ENCODE measurements at places on chromosomes 1 and 21.
A peak's percentile ranks its signal among the peaks of the same experiment; 100 is the strongest.

- no peak for DNase-seq
Observed at GRCh38 chr1:41545996-41546832, 61.7 kb upstream of the EDN2 start.

DNA sequence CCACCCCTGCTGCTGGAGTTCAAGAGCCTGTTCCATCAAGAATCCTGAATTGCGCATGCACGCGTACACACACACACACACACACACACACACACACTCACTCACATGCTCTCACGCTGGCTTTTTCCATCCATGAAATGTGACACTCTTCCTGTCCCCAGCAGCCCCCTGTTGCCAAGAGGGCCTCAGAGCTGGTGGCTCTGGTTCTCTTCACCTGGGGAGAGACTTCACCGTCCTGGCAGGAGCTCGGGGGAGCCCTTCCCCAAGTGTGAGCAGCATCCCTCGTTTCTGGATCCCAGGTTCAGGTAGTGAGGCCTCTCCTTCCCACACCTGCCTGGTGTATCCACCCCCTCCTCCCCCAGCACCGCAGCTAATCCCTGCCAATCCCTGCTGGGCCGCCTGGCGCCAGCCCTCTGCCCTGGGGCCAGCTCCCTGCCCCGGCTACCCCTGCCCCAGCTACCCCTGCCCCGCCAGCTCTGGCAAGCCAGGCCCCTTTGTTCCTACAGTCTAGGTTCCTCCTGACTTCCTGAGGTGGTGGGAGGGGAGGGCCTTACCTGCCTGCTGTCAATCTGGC is 9.9 kb downstream of the PLOD1 start:
- no peak for DNase-seq

DNA sequence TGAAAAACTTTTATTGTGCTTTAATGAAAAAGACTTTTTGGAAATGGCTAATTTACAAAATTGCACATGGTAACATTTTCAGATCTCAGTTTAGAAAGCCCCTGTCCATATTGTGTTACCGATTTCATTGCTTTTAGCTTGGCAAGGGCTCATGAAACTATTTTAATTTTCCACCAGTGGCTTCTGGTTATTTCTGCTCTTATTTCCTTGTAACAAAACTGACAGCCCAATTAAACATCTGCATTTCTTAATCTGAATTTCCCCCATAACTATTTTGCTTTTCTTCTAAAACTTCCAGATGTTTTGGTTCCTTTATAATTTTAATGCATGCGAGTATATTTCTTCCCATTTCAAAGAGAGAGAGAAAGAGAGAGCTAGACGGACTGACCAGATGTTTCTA is 264.8 kb downstream of the PTPRC start:
- DNase-seq, result no peak

DNA sequence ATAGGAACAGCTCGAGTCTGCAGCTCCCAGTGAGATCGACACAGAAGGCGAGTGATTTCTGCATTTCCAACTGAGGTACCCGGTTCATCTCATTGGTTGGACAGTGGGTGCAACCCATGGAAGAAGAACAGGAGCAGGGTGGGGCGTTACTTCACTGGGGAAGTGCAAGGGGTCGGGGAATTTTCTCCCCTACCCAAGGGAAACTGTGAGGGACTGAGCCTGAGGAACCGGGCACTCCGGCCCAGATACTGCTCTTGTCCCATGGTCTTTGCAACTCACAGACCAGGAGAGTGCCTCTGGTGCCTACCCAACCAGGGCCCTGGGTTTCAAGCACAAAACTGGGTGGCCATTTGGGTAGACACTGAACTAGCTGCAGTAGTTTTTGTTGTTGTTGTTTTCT is 307.1 kb downstream of the AMY1C start:
- DNase-seq, result no peak

DNA sequence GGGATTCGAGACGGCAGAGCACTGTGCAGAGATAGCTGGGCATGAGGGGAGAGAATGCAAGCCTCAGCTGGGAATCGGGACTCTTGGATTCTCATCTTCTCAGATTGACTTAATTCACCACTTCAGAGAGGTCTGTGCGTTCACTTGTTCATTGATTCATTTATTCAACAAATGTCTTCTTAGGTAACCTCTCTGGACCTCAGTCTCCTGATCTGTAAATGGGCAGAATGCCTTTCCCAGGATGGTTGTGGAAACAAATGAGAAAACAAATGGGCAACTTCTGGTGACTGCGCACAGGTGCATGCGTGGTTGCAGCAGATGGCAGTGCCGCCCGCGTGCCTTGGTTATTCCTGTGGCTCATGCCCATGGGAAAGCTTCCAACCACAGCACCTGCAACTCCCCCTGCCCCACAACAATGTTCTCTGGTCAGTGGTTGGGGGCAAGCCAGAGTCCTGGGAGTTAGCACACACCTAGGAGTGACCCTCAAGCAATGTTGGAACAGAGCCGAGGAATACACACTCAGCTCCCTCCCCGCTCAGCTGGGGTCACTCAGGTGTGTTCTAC is 110.1 kb upstream of the RUNX3 start:
- DNase-seq, result no peak

GRCh38 chr1:187842406-187843165 is 1013.8 kb downstream of the PLA2G4A start:
- no peak for DNase-seq

- no peak for DNase-seq
Observed at GRCh38 chr1:223732993-223733798, 20.9 kb downstream of the CAPN2 start.

GRCh38 chr1:33045246-33045645 is 8.6 kb upstream of the AK2 start:
- no peak for DNase-seq

- DNase-seq, result no peak
Observed at GRCh38 chr1:86239490-86239889, 82.9 kb upstream of the COL24A1 start.

GRCh38 chr1:204417074-204417997 is 5.7 kb upstream of the PPP1R15B start:
- DNase-seq, result peak; percentile 62

- no peak for DNase-seq
Observed at GRCh38 chr1:39852876-39853275, 30.4 kb downstream of the TRIT1 start.

DNA sequence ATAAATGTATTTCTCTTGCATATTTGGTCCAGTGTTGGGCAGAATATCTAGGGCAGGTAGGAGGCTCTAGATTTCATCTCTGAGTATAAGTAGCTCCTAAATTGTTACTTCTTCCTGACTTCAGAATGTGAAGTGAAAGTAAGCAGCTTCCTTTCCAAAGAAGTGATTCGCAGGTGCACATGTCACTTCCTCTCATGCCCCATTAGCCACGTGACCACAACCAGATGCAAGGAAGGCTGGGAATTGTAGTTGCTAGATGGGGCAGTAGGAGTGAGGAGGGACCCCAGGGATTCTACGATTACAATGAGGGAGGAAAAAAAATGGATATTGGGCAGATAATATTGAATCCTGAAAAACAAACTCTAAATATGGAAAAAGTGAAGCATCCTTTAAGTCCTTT is 113.2 kb upstream of the CYYR1 start:
- no peak for DNase-seq

- no peak for DNase-seq
Observed at GRCh38 chr1:91631718-91632330, 131.2 kb downstream of the CDC7 start.

DNA sequence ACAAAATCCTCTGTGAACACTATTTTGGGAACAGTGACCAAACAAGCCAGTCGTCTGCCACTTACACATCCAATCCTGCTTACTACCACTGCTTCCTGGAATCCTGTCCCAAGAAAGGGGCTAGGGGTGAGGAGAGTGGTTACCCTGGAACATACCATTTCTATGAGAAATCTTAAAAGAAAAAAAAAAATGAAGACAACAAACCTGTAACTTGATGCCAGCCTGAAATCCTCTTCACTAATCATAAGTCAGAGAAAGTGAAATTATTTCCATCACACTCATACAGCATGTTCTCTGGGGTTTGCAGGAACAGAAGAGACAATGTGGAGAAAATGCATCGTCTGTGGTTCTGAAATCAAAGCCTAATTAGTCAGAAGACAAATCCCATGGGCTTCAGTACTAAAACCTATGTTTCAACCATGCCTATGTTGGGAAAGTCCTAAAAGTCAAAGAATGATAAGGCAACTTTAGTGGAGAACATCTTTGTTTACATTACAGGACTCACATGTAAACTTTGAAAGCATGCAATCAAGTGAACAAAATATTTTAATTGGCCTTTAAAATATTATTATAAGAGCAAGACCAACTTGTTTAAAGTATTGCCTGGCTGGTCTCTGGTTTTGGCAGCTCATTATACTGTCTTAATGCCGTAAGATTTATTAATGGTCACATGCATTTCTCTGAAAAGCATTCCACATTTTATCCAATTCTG is 220.7 kb downstream of the LTN1 start:
- DNase-seq, result no peak

GRCh38 chr1:201447903-201448871 is 20.8 kb downstream of the PHLDA3 start:
- peak; percentile 32 for DNase-seq

DNA sequence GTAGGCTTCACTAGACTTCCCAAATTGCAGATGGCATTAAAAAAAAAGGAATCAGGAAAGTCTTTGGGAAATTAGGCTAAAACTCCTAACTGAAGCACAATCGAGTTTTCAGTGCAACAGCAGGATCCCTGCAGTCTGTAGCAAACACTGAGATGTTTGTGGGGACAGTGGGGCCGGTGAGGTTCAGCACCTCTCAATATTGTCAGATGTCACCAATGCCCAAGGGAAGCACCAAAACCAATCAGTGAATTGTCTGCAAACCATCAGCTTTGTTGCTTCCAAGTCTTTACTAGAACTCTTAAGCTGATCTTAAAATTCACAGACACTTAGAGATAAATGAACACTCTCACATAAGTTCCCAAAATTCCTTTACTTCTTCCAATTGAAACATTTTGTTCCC is 2.6 kb downstream of the ERG start:
- DNase-seq, result no peak

DNA sequence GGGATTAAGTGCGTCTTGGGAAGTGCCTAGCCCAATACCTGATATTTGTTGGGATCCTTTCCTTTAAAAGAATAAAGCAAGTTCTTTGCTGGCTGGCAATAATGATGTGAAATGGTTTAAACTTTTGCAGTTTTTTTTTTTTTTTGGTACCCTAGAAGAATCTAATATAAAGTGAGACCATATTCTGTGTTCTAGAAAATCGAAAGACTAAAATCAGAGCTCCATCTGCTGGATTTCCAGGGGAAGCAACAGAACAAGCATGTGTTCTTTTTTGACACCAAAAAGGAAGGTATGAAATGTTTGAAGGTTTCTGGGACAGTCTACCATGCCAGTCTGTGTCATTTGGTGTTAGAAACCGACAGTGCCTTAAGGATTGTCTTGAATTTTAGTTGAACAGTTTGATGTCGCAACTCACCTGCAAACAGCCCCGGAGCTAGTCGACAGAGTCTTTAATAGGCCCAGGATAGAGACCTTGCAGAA is 6.4 kb downstream of the UTP11 start:
- DNase-seq, result no peak

GRCh38 chr1:169106921-169107602 is 572 bp downstream of the ATP1B1 start:
- peak; percentile 17 for DNase-seq

GRCh38 chr1:21689661-21690372 is 20.7 kb upstream of the RAP1GAP start:
- no peak for DNase-seq

- no peak for DNase-seq
Observed at GRCh38 chr21:42705346-42705745, 51.9 kb downstream of the PDE9A start.

- DNase-seq, result peak; percentile 30
Observed at GRCh38 chr1:168340781-168341482, 60.3 kb downstream of the TBX19 start.

- no peak for DNase-seq
Observed at GRCh38 chr1:67890857-67891256, 57.6 kb upstream of the GNG12 start.

DNA sequence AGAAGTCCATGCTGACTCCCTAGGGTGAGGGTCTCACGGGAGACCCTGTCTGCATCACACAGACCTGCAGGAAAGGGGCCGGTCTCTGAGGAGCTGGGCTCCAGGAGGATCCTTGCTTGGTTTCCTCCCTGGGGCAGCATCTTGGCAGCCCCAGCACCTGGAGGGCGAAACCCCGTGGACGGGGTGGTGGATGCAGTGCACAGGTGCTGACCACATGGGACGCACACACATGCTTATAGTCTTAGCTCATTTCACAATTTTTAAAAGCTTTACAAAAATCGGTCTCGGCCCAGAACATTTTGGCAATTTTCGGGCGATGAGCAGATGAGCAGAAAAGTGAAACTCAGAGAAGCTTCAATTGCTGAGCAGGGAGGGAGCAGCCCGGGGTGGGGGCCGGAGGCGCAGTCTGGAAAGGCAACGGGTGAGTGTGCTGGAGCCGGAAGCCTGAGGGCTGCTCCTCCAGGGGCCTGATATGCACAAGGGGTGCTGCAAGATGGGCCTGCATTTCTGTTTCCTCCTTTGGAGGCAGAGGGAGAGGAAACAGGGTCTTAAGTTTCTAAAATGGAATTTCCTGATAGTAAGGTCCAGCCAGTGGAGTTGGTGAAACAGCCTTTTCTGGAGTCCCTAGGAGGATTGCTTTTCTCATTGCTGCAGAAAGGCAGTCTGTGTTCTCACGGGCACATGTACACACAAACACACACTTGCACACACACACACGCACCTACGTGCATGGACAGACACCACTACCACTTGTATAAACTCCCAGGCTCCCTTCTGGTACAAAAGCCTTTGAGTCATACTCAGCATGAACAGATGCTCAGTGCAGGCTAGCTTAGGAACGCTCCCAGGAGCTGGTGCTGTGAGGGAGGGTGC is 60.6 kb downstream of the SCCPDH start:
- no peak for DNase-seq

- no peak for DNase-seq
Observed at GRCh38 chr1:75985827-75986226, 53.6 kb upstream of the ASB17 start.

GRCh38 chr21:42262831-42263231 is 43.9 kb downstream of the ABCG1 start:
- DNase-seq, result no peak

GRCh38 chr1:91610789-91611188 is 110.1 kb downstream of the CDC7 start:
- no peak for DNase-seq

GRCh38 chr1:169118227-169118626 is 11.7 kb downstream of the ATP1B1 start:
- no peak for DNase-seq

- DNase-seq, result no peak
Observed at GRCh38 chr21:31599013-31599412, 60.5 kb upstream of the SOD1 start.

DNA sequence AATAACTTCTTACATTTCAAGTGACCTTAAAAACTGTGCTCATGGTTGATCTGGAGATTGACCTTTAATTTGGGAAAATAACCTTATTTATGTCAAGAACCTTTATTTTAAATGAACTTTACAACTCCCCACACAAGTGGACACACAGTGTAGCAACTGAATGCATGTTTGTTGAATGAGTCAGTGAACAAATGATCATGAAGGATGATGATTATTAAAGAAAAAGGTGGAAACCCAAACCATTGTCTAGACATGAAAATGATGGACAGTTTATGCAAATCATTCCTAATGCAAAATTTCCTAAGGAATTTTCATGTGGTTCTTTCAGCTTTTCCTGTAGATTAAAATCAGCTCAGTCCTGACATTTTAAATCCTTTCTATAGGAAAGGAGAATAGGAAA is 439.8 kb upstream of the RUNX1 start:
- DNase-seq, result no peak

- no peak for DNase-seq
Observed at GRCh38 chr1:153485863-153486262, 25.4 kb upstream of the S100A7 start.

GRCh38 chr1:94285031-94285654 is 47.8 kb upstream of the ARHGAP29 start:
- DNase-seq, result no peak

GRCh38 chr1:24932284-24932683 is 2.2 kb upstream of the RUNX3 start:
- DNase-seq, result peak; percentile 67

All from T-helper 2 cell treated with Interferon-gamma antibody and Interleukin-4, amounts not matched to agents 5 μg/mL and 100 μg/mL, for 36 hours (primary cell).